ENCODE measurements at places on chromosomes 7 and 10. TPM values are rescaled to one million over a fixed set of nuclear protein-coding genes. Genes with fewer than 3 reads are reported as not detected.
A peak's percentile ranks its signal among the peaks of the same experiment; 100 is the strongest.

The TMEM213 gene
- 0.01 TPM for polyA plus RNA-seq

The SPRN gene
- not detected for polyA plus RNA-seq

The MOSPD3 gene
- 18.7 TPM for polyA plus RNA-seq

DNA sequence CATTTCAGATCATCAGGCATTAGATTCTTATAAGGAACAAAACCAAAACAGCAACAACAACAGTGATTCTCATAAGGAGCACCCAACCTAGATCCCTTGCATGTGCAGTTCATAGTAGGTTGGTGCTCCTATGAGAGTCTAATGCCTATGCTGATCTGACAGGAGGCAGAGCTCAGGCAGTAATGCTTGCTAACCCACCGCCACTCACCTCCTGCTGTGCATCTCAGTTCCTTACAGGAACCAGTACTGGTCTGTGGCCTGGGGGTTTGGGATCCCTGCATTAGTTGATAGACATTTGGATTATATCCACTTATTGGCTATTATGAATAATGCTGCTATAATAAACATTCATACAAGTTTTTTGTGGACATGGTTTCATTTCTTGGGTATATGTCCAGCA lies 14.0 kb downstream of the MKLN1 start:
- DNase-seq, result no peak

The ACTL6B gene
- not detected for polyA plus RNA-seq

The TOMM7 gene
- 452 TPM for polyA plus RNA-seq

GRCh38 chr7:34296663-34297062 lies 361.4 kb upstream of the NPSR1 start:
- no peak for DNase-seq

The SFTPD gene
- polyA plus RNA-seq, result not detected

DNA sequence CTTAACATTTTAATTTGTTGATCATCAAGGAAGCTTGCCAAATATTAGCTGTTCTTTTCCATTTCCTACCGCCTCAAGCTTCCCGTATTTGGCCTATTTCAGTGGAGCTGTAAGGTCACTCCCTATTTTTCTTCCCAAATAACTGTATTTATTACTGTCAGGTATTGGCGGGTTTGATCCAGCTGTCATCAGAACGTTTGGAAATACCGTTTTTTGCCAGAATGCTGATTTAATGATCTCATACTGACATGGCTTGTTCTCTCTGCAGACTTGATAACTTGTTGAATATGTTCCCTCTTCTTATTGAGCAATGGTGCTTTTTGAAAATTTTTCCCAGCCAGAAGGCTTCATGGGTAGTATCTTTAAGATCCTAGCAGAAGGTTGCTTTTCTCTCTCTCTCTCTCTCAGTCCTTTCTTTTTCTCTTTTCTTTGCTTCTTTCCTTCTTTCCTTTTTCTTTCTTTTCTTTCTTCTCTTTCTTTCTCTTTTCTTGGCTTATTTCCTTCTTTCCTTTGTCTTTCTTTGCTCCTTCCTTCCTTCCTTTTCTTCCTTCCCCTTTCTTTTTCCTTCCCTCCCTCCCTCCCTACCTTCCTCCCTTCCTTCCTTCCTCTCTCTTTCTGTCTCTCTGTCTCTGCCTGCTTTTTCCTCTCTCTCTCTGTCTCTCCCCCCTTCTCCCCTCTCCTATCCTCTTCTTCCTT lies 42.1 kb downstream of the CUX1 start:
- DNase-seq, result no peak

The SLC18A2 gene
- polyA plus RNA-seq, result 0.25 TPM

GRCh38 chr7:134470864-134471263 lies 12.0 kb upstream of the AKR1B1 start:
- DNase-seq, result no peak

GRCh38 chr7:116138202-116138801 lies 72.0 kb upstream of the TES start:
- DNase-seq, result no peak

- DNase-seq, result no peak
Measured at GRCh38 chr7:141231018-141231792, 157.3 kb downstream of the TMEM178B start.

The HOXA4 gene
- 4.8 TPM for polyA plus RNA-seq

DNA sequence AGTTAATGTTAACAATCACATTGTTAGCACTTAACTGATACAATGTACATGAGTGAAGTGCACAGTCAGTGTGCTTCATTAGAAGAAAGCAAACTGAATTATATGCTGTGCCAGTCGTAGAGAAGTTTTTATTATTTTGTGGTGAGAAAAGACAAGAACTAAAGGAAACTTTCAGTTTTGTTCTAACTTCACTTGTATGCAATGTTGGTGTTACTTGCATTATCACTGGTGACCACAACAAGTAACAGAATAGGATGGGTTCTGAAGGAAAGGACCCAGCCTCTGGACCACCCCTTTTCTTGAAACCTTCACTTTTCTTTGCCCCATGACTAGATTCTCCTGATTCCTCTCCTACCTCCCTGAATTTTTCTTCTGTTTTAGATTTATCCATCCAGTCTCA lies 123.3 kb upstream of the GAD2 start:
- no peak for DNase-seq

The FGL2 gene
- polyA plus RNA-seq, result 73.8 TPM

The ACSM6 gene
- polyA plus RNA-seq, result not detected

- DNase-seq, result no peak
Measured at GRCh38 chr7:113402005-113402404, 283.7 kb upstream of the SMIM30 start.

GRCh38 chr7:73717991-73718405 lies 1.5 kb downstream of the STX1A start:
- no peak for DNase-seq

The TMEM176A gene
- polyA plus RNA-seq, result 126 TPM

DNA sequence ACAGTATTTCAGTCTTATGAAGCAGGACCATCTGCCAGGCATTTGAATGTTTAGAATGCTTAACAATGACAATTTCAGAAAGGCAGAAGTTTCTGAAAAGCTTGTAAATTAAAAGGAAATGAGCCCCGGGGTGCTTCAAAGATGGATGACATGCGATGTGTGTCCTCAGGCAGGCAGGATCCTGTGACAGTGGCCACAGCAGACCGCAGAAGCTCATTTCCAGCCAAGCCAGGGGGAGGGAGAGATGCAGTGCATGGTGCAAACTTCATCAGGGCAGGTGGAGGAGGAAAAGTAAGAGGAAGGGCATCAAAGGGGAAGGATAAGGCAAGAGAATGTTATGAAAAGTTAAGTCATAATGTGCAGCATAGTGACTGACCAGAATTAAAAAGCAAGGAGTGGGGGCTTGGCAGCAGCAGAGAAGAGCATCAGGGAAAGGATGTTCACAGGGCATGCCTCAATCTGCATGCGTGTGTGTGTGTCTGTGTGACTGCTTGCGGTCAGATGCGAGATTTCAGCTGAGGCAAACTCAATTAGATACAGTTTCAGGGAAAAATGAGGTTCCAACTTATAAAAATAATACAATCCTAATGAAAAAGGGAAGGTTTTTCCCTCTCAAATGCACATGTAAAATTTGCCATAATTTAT lies 173.7 kb downstream of the COBL start:
- DNase-seq, result no peak

The TMEM270 gene
- polyA plus RNA-seq, result 0.39 TPM

GRCh38 chr10:96789571-96790108 lies 42.5 kb upstream of the LCOR start:
- DNase-seq, result no peak

DNA sequence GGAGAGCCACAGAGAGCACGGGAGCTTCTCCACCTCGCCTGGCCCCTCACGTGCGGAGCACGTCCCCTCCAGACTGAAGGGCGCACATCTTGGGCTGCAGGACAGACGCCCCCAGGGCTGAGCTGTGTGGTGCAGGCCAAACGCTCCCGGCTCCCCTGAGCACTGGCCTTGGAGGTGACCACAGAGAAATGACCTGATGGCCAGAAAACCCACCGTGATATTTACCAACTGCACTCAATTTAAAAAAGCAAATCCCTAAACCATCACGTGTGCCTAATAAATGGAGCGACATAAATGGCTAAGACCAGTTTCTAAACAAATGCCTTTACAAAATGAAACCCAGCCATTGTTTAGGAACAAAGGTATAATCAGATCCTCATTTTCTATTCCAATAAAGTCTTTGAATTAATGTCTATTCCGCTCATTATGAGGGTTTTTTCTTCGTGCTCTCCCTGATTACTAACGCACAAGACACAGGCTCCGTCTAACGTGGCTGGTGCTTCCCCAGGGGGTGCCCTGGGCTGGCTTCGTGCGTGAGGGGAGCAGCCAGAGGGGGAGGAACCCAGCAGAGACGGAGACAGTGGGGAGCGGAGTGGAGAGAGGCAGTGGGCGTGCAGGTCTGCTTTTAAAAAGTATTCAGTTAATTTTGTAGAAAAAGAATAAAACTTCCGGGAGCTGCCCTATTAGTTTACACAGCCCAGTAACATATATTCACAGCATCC lies 190.3 kb downstream of the DNAJB6 start:
- DNase-seq, result no peak

DNA sequence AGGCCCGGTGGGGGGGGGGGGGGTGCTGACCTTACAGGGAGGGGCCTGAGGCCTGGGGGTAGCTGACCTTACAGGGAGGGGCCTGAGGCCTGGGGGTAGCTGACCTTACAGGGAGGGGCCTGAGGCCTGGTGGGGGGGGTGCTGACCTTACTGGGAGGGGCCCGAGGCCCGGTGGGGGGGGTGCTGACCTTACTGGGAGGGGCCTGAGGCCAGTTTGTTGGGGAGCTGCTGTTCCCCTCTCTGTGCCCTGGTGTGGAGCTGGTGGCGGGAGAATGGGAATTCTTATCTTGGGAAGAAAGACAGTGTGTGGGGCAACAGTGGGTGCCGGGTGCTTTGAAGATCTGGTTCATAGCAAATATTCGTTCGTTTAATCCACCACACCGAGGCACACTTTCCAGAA lies 46.6 kb upstream of the CFAP46 start:
- no peak for DNase-seq

DNA sequence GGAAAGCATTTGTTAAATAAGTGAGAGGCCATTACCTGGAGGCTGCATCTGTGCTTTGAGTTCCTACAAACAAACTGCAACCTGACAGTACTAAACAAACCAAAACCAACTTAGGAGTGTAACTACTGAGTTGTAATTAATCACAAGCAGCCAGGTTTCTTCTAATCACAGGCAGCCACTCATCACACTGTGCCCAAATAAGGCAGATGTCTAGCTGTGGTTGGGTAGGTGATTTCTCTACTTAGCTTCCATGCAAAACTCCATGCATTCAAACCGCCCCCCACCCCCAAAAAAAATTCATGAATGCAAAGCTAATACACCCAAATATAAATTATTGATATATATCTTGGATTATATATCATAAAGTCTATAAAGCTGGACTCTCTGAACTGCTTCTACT lies 461.1 kb downstream of the ARL4A start:
- DNase-seq, result no peak

The IMPDH1 gene
- polyA plus RNA-seq, result 39.7 TPM

The FXYD4 gene
- not detected for polyA plus RNA-seq

GRCh38 chr10:83078645-83079044 lies 1060.7 kb upstream of the GHITM start:
- DNase-seq, result no peak

The PTPRZ1 gene
- under 0.01 TPM for polyA plus RNA-seq

GRCh38 chr10:70191161-70191971 lies 21.1 kb upstream of the SAR1A start:
- no peak for DNase-seq

DNA sequence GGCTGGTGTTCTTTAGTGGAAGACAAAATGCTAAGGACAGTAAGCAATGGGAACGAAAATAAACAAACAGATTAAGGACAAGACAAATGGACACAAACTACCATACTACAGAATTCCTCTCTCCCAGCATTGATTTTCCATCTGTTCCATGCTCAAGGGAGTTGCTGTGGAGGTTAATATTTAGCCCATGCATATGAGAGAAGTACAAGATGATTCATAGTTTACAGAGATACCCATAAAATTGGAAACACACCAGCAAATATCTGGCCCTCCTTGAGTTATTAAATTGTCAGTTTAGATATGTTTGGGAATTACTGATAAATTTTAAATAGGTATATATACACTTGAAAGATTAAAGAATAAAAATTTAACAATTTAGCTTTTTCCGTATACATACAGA lies 69.8 kb downstream of the GLI3 start:
- DNase-seq, result no peak

The KNDC1 gene
- not detected for polyA plus RNA-seq

GRCh38 chr7:16399265-16399831 lies 22.0 kb downstream of the CRPPA start:
- DNase-seq, result no peak

- peak; percentile 53 for DNase-seq
Measured at GRCh38 chr7:47298636-47299035, 283.3 kb downstream of the TNS3 start.

The HYAL4 gene
- polyA plus RNA-seq, result 0.09 TPM

DNA sequence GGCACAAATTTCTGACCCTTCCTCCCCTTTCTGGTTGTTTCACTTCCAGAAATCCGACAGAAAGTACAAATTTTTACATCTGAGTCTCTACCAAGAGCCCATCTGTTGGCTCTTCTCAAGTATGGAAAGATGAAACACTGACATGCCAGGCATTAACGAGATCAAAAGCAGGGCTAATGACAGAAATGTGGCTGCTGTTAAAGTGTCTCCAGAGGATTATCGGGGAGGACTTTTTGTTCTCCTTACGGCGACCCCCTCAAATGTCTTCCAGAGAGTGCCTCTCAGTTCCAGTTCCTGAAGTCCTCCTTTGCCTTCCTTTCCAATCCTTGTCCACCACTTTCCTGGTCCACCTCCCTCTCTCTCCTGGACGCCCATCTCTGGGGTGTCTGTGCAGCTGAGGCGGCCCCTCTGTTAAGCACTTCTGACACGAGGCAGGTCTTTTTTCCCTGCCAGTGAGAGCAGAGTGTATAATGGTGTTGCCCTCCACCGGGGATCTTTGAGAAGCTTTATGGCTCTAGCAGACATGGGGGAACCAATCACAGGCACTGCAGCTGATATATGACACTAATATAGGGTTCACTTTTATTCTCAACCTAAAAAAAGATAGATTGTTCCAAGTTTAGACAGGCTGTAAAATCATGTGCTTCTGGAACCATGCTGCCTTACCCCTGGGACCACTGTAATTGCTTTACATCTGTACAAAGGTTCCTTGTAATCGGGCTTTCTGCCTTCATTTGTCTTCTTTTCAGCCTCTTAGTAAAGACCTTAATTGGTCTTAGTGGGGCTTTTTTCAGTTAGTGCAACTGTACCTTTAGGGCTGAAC lies 757.1 kb downstream of the AUTS2 start:
- no peak for DNase-seq

GRCh38 chr10:122986335-122986734 lies 6.1 kb downstream of the PSTK start:
- DNase-seq, result no peak

DNA sequence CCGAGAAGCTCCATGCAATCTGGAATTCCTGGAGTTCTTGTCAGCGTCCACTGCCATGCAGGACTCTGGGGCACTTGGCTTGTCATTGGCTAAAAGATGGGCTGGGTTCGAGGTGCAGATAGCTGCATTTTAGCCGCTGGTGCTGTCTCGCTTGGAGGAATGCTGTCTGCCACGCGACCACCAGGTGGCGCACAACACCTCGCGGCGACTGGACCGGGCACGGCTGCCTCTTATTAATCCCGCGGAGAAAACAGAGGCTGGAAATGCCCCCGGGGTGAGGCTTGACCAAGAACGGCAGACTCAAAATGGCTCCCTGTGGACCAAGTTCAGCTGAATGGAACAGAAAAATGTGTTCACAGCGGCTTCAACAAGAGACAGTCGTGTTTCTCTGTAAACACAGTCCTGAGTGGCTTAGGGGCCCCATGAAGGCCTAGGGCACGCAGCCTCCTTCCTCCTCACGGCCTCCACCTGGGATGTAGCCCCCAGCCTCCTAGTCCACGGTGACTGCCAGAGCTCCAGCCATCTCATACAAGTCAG lies 46.2 kb downstream of the AOC1 start:
- peak; percentile 91 for DNase-seq
